Breast epithelium (tissue), 4 donors: ENCODE measurements at places on chromosomes 3 and 15. TPM values are rescaled to one million over a fixed set of nuclear protein-coding genes. Genes with fewer than 3 reads are reported as not detected.

The FOXB1 gene
- total RNA-seq, result not detected

- DNase-seq, result peak; percentile 55
Measured at GRCh38 chr3:101069901-101070798, 76.9 kb upstream of the ABI3BP start.

The ALCAM gene
- 223 TPM for total RNA-seq

DNA sequence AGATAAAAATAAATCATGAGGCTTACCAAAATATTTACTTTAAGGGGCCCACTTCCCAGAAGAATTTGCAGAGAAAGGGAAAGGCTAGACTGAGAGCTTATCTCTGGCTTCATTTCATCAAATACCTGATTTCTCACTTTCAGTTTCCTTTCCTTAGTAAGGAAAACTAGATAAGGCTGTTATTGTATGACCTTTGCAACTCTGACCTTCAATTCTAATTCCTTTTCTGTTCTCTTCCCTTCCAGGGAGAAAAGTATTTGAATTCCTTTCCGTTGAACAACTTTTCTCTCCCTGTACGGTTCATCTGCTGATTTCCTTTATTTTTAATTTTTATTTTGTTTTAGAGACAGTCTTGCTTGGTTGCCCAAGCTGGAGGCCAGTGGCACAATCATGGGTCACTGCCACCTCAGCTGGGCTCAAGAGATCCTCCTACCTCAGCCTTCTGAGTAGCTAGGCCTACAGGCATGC, 7.1 kb upstream of the PXK start:
- no peak for DNase-seq

- no peak for DNase-seq
Measured at GRCh38 chr15:85298366-85298765, 82.0 kb upstream of the AKAP13 start.

DNA sequence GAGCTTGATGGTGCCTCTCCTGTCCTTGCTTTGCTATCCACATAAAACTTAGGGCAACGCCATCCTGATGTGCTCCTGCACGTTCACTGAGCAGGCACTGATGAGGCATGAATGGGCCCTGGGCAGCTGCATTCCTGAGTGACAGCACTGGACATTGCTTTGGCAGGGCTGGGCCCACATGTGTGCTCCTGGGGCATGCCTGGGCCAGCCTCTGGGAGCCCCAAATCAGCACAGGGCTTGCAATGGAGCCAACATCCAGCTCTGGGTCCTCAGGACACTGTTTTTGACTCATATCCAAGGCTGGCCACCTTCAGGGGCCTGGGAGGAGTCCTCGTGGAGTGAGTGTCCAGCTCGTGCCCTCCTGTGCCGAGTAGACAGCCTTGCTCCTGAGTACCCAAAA, 5.9 kb upstream of the TKT start:
- no peak for DNase-seq

DNA sequence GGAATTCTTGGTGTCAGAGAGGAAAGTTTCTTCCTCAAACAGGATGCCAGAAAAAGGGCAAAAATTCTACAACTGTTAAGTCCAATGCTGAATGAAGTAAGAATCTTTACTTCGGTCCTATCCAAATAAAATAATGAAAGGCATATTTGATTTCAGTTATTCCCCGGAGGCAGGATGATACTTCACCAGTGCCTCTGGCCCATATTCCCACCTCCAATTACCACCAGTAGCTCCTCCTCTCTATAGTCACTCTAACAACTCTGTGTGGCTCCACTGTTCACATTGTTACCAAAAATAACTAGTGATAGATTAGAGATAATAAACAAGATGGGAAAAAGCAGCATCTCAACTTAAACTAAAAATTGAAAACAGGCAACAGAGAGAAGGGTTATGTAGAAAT, 20.7 kb downstream of the MAP1A start:
- DNase-seq, result no peak

DNA sequence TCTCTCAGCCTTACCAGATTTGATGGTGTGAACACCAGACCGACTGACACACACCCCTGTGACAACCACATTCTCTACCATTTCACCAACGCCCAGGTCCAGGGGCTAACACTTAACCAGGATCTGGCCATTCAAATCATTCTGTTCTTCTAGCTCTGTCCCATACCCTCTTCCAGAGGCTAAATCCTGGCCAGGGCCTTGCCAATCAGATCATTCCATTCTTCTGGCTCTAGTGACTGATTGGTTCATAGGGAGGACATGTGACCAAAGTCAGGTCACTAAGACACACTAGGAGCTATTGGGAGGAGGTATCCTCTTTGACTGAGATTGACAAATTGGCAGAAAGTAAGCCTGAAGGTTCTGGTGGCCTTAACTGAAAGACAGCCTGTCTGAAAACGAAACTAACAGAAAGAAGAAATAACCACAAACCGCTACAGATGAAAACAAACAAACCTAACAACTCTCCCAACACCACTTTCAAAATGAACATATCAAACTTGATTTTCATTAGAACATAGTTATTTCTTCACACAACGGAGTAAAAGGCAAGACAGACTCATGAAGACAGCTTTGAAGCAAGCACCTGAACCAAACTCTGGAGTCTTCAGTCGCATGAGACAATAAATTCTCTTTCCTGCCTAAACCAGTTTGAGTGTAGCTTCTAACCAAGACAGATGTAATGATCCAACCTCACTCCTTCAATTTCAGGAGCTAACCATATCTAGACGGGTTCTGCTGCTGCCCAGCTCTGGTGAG, 68.5 kb downstream of the TRANK1 start:
- DNase-seq, result no peak

DNA sequence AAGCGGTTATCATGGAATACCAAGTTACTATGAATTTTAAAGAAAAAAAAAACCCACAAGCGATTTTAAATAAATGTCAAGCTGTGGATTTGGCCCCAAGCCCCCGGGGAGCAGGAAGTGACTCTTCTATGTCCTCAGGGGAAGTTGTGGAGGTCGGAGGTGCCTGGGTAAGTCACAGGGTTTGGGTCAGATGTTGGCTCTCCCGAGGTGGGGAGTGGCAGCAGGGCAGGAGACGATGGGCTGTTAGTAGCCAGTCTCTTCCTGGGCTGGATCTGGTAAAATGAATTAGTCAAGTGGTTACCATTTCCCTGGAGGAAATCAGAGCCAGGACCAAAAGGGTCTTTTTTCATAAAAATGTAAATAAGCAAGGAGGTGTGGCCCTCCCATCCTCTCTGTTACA, 316.7 kb downstream of the TLE3 start:
- no peak for DNase-seq
